MG63 (cell line): ENCODE measurements at places on chromosomes 7 and 10. TPM values are rescaled to one million over a fixed set of nuclear protein-coding genes. Genes with fewer than 3 reads are reported as not detected.

- no peak for DNase-seq
These were observed 229.1 kb downstream of the ZMYND11 start for GRCh38 chr10:364267-364775.

- no peak for DNase-seq
These were observed 146.0 kb downstream of the CCDC201 start for GRCh38 chr7:45726883-45727282.

GRCh38 chr10:12724807-12725579 is 276.5 kb downstream of the CCDC3 start:
- DNase-seq = no peak

GRCh38 chr10:78831461-78831860 is 237.3 kb upstream of the ZMIZ1 start:
- DNase-seq = no peak

DNA sequence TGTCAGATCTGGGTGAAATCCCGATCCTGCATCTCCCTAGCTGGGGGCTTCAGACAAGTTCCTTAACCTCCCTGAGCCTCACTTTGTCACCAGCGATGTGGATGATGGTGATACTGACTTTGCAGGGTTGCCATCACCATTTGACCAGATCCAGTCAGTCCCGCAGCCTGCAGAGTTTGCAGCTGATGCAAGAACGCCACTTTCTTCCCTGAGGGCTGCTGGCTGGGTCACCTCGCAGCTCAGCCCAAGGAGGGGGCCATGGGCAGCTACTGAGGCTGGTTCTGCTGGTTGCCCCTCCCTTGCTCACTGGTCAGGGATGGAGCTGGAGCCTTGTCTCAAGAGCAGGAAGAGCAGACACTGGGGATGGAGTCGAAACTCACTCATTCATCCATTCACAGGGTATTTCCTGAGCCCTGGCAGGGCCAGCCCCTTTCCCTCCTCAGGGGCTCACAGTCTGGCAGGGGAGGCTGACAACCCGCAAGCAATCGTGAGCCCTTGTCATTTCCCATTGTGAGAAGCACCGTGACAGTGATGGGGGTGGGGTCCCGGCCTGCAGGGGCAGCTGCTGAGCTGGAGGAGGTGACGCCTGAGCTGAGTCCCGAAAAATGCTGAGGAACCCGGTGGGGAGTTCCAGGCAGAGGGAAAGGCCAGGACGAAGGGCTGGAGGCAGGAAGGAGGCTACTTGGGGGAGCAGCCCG is 111.1 kb upstream of the TCF7L2 start:
- no peak for DNase-seq

GRCh38 chr10:103750836-103751235 is 104.5 kb downstream of the SH3PXD2A start:
- DNase-seq = no peak

- no peak for DNase-seq
These were observed 6.1 kb upstream of the PTPN12 start for GRCh38 chr7:77531038-77531437.

- DNase-seq = no peak
These were observed 540.0 kb downstream of the TCERG1L start for GRCh38 chr10:130771491-130771946.

DNA sequence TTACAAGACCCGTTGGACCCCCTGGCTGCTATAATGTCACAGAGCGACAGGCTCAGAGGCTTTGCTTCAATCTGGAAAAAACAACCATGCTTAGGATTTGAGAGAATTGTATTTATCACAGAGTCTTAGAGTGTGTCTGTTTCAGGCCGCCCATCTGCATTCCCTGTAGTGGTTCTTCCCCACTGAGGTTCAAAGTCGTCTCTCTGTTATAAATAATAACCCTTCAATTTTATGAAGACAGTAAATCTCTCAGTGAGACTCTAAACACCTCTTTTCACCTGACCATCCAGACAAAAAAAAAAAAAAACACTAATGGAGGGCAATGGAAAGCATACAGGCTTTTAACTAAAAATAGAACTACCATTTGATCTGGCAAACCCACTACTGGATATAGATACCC is 565.4 kb upstream of the AUTS2 start:
- no peak for DNase-seq

DNA sequence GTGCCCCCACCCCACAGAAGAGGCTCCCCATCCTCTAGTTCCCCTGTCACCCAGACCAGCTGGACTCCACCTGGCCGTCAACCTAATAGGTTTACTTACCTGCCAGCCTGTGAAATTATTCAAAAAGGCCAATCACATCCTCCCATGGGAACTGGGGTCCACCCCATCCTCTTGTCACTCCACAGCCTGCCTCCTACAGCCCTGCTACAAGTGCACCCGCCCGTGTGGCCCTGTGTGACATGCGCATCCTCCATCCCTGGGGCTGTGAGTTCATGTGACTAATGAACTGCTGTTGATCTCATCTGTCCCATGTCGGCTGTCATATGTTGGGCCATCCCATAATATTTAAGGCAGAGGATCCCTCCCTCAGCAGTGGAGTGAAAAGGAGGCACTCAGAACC is 39.4 kb downstream of the AOC1 start:
- DNase-seq = no peak

DNA sequence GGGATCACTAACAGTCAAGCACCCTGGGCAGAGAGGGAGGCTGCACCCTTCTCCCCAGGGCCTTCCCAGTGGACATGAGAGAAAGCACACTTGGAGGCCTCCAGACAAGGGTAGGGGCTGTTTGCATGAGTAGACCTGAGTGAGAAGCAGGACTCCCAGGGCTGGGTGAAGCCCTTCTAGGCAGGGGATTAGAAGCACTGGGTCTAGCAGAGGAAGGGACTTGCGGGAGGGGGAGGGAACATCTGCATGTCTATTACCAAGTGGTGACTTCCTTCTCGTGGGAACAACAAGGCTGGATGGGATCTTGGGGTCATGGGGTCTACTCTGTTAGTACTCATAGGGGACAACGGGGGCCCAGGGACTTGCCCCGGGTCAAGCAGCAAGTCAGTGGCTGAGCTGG is 67.8 kb downstream of the EMX2 start:
- DNase-seq = no peak

DNA sequence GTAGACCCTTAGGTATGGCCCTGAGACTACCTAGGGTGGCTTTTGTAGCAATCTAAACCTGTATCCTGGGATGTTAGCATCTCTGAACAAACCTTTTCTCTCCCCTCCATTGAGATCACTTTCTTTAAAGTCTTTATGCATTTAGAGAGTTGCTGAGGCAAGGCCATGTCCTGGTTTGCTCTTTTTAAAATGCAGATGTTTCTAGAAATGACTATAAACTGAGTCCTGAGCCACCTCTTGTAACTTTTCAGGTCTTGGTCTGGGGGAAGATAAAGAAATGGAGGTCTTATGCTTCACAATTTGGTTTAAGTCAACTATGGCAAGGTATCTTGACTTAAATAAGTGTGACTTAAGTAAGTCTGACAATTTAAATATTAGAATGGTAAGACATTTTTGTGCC is 78.0 kb downstream of the AUTS2 start:
- DNase-seq = no peak

DNA sequence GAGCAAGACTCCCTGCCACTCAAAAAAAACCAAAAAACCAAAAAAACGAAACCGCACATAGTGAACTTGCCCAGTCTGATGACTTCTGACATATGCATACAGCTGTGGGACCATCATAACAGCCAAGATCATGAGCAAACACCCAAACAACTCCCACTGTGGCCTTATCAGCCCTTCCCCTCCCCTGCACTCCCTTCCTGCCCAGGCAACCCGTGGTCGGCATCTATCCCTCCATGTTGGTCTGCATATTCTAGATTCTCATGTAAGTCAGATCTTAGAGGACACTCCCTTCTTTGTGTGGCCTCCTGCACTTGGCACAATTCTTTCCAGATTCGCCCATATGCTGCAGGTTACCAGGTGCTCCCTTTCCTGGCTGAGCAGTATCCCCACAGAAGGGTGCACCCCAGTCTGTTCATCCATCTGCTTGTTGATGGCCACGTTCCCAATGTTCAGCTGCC is 72.8 kb downstream of the GNA12 start:
- no peak for DNase-seq

CALML3 gene
- not detected in 2 replicates for total RNA-seq

TMEM236 gene
- not detected in 2 replicates for total RNA-seq

GPR15LG gene
- not detected in 2 replicates for total RNA-seq

HNRNPH3 gene
- total RNA-seq = 29.8 and 50.1 TPM in 2 replicates

SLF2 gene
- 10.7 and 19.9 TPM in 2 replicates for total RNA-seq

EN2 gene
- total RNA-seq = 1.6 and 1.7 TPM in 2 replicates
